Epithelial cell of proximal tubule (primary cell): ENCODE measurements at places on chromosomes 4 and X. TPM values are rescaled to one million over a fixed set of nuclear protein-coding genes. Genes with fewer than 3 reads are reported as not detected.

DNA sequence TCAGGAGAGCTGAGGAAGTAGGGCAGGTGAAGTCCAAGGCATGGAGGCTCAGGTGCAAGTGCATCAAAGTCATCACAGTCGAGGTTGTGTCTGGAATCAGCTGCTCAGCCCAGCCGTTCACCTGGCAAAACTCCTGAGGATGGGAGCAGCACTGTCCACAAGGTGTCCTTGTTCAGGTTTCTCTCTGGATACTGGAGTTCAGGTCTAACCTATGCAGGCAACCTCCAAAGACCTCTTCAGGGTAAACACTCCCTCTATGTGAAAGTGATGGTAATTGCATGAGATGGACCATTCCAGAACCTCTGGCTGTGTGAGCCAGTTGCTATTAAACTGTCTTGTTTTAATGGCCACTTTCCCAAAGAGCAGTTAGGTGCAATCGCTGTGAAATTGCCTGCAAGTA is 120.2 kb upstream of the PSAPL1 start:
- no peak for DNase-seq

- DNase-seq: no peak
Observed at GRCh38 chrX:79130857-79131256, 13.6 kb upstream of the GPR174 start.

- DNase-seq: no peak
Observed at GRCh38 chrX:129781680-129782495, 2.1 kb downstream of the SASH3 start.

DNA sequence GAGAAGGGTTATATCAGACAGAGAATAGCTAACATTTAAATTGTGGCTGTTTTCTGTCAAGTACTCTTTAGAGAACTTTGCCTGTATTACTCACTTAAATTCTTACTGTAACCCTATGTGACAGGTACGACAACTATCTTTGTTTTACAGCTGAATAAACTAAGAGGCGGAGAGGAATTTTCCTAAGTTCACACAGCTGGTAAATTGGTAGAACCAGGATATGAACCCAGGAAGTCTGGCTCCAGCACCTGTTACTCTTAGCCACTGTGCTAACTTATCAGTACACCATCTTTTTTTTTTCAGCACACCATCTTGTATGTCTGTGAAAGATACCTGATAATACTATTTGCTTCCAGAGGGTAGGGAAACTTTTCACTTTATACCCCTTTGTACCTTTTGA is 2.0 kb upstream of the SYP start:
- no peak for DNase-seq

DNA sequence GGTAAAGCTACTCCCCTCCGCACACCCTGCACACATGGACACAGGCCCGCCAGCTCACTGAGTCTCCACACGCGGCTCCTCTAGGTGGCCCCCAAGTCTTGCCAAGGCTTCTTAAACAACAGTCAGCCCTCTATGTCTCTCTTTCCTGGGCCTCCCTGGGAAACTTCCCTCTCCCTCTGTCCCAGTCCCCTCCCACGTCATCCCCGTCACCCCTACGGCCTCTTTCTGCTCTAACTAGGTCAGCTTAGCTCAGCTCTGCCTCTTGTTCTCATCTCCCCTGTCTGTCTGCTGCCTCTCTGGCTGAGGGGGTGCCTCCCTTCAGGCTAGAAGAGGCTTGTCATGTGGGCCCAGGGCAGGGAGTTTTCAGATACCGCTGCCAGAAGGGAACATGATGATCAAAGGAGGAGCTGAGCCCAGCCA is 38.8 kb downstream of the SEPTIN6 start:
- DNase-seq: no peak

DNA sequence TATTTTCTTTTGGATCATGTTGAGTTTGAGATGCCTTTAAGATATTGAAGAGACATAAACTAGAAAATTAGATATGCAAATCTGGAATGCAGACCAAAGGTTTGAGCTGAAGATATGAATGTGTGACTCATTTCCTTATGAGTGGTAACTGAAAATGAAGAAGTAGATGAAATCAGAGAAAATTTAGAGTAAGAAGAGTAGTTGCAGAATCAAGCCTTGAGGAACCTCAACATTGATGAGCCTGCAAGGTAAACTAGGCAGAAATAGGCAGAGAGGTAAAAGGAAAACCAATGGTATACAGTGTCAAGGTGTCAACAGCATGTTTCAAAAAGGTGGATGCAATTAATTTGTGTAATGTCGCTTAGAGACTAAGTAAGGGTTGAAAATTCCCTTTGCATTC is 142.8 kb downstream of the MOSPD2 start:
- DNase-seq: no peak

- DNase-seq: no peak
Observed at GRCh38 chr4:77903186-77903585, 40.6 kb downstream of the MRPL1 start.

FHL1 gene
- 5.4 and 15.5 TPM in 2 replicates for total RNA-seq

SYP gene
- 0.17 and 0.29 TPM in 2 replicates for total RNA-seq

ADH7 gene
- total RNA-seq: not detected in 2 replicates

CAPN6 gene
- 0.36 and 1.2 TPM in 2 replicates for total RNA-seq
